Activated CD8-positive, alpha-beta memory T cell treated with anti-CD3 and anti-CD28 coated beads, Interleukin-2, amount 10 ng/mL, durations not matched to agents 7 days and 5 days (primary cell): ENCODE measurements at places on chromosomes 3 and 15. TPM values are rescaled to one million over a fixed set of nuclear protein-coding genes. Genes with fewer than 3 reads are reported as not detected.

PCYT1A gene
- 61.6 TPM for total RNA-seq

SPATA12 gene
- not detected for total RNA-seq

MORC1 gene
- not detected for total RNA-seq

DNA sequence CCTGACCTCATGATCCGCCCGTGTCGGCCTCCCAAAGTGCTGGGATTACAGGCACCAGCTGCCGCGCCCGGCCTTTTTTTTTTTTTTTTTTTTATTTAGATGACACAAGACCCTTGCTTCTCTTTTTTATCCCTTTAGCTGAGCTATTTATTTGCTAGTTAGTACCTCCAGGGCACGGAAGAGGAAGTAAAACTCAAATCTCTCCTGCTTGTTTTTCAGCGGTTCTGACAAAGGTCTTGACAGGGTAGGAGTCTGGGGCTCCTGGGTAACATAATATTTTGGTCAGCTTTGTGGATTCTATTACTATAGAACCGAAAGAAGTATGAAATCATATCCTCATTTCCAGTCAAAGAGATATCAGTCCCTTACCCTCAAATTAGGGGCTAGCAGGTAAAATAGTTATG lies 44.0 kb upstream of the ETV5 start:
- no peak for DNase-seq

GRCh38 chr15:67915461-67916374 lies 75.9 kb upstream of the RNU6-1 start:
- no peak for DNase-seq
